SK-N-SH (cell line): ENCODE measurements at places on chromosomes 6 and 20.

GRCh38 chr6:42704937-42705374, 17.4 kb downstream of the PRPH2 start:
- DNase-seq, result no peak

- peak; percentile 20 for DNase-seq
Measured at GRCh38 chr6:167214206-167214605, 56.4 kb upstream of the GPR31 start.

DNA sequence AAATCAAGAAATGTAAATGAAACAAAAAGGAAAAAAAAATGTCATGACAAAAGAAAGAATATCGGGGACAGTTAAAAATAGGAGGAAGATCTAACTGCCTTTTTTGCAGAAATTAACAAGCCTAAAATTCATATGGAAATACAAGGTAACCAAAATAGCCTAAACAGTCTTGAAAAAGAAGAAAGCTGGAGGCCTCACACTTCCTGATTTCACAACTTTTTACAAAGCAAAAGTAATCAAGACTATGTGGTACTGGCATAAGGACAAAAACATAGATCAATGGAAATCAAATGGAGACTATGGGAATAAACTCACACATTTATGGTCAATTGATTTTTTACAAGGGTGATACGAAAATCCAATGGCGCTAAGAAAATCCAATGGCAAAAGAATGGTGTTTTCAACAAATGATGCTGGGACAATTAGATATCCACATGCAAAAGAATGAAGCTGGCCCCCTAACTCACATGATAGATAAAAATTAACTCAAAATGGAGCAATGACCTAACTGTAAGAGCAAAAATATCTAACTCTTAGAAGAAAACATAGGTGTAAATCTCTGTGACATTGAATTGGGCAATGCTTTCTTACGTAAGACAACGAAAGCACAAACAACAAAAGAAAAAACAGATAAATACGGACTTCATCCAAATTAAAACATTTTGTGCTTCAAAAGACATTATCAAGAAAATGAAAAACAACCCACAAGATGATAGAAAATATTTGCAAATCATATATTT, 24.5 kb downstream of the MAP3K5 start:
- DNase-seq, result no peak

DNA sequence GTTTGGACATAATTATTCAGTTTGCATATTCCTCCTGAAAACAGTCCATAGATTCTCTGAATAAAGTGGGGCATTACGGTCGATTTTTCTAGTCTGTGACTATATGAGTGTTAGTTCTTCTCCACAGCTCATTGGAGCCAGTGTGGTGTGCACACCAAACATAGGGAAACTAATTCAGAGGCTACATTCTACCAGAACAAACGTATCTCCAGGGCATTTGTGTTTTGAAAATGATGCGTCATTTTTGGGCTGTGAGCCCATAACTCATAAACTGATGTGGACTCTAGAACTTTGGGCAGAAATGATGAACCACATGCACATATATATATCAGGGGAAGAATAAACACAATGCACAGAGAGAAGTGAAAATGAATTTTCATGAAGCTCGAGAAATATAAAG, 41.8 kb downstream of the C6orf58 start:
- DNase-seq, result no peak

DNA sequence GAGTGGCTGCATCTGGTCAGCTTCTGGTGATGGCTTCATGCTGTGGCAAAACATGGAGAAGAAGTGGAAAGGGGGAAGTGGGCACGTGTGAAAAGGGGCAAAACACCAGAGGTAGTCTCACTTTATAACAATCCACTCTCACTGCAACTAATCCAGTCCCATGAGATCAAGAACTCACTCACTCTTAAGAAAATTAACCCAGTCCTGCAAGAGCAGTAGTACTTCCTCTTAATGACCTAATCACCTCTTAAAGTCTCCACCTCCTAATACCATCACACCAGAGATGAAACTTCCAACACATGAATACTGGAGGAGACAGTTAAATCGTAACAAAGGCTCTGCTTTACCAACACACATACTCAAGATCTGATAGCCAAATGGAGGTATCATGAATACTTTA, 152.6 kb downstream of the THEMIS start:
- no peak for DNase-seq

DNA sequence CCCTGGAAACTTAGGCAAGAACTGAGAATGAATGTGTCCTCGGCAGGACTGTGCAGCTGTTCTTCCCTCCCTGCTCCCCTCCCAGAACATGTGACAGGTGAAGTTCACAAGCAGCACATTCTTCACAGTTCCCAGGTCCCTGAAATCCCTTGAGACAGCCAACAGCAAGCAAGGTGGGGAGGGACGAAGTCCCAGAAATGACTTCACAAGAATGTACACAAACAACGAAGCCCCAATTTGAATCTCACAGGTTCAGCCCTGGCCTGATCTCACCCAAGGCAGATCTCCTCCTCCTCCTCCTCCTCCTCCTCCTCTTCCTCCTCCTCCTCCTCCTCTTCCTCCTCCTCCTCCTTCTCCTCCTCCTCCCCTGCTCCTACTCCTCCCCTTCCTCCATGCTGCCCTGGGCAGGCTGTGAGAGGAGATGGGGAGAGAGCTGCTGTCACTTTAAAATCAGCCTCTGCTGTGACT, 32.4 kb downstream of the WRNIP1 start:
- DNase-seq, result no peak

- DNase-seq, result no peak
Measured at GRCh38 chr6:25142506-25142905, 136.7 kb upstream of the CARMIL1 start.

GRCh38 chr6:42441697-42442081, 10.0 kb downstream of the TRERF1 start:
- DNase-seq, result no peak

DNA sequence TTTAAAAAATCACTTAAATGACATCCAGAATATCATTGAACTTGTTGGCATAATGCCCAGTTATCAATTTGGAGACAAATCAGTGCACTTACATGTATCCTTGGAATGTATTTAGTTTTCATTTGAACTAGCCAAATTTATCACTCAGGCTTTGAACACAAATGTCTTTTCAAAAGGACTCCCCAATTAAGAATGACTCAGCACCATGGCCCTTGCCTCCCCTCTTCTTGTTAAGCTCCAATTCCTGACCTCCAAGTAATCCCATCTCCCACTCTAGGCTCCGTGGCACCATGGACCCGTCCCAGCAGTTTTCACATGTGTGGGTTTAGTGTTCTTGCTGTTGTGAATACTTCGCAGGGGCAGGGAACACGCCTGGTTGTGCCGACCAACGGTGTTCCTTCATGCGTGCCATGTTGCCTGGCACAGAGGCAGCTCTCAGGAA, 2.7 kb downstream of the AKAP12 start:
- no peak for DNase-seq

DNA sequence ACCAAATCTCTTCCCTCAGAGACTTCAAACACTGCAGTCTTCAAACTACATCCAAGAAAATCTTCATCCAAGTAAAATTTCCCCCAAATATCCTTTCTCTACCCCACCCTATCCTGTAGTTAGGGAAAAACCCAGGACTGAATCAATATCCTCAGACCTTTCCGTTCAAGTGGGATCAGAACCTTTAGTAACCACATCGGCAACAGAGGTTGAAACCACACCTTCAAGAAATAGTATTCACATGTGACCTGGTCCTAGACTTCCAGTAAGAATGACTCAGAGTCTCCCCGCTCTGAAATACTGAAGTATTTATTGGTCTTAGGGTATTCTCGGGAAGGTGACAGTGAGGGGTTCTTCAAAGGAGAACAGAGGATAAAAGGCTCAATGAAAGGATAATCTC, 8.7 kb downstream of the HLA-DPA1 start:
- no peak for DNase-seq

DNA sequence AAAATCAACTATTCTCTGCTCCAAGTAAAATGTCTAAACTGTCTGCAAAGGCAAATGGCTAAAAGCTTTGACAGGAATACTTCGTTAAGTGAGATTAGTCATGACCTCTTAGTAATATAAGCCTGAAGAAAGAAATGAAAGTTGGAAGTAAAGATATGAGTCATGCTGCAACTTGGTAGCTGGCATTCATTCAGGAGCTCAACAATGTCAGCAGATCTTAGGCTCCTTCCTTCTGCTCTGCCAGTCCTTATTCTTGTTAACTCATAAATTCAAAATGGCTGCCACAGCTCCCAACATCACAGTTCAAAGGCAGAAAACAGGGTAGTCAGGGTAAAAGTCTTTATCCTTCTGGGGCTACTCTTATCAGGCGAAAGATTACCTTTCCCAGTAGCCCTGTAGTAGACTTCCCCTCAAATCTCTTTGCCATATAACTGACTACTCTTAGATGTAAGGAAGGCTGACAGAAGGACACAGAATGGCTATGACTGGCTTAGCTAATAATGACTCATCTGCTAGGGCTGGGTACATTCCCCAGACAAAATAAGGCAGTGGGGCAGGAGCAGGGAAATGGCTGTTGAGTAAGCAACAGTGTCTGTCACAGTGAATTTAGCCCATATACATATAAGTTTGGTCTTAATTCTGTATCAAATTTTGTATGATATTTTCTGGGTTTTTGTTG, 24.4 kb upstream of the C6orf62 start:
- no peak for DNase-seq

- no peak for DNase-seq
Measured at GRCh38 chr6:113626475-113626874, 230.7 kb upstream of the MARCKS start.

DNA sequence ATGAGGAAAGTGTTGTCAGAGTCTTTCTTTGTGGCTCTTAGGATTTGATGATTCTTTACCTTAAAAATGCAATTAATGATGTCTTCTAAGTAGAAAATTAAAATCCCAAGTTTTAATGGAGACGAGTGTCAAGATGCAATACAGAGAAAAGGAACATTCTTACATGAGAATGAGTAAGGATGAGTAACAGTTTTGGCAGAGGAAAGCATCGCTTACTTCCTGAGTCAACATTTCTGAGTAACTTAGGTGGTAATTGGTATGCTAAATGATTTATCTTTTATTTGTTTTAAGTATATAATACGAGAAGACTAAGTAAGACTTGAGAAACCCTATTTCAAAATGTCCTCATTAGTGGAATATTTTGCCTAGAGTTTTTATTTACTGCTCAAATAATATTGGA, 101.3 kb downstream of the RTN4IP1 start:
- DNase-seq, result no peak

GRCh38 chr6:158161566-158162254, 6.4 kb downstream of the SERAC1 start:
- DNase-seq, result no peak

GRCh38 chr20:47191074-47191673, 165.3 kb downstream of the ZMYND8 start:
- no peak for DNase-seq

DNA sequence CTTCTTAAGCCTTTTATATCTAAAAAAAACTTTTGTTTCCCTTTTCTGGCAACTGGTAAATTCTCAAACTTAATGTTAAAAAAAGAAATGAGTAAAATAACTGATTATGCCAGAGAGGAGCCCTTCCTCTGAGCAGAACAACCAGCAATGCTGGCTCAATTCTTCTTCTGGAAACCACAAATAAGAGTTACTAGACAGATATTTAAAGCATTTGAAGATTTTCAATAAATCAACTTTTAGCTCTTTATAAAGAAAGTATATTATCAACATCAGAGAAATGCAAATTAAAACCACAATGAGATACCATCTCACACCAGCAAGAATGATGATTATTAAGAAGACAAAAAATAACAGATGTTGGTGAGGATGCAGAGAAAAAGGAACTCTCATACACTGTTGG, 61.1 kb upstream of the TCF21 start:
- no peak for DNase-seq

- no peak for DNase-seq
Measured at GRCh38 chr6:149114167-149114566, 203.3 kb upstream of the TAB2 start.

DNA sequence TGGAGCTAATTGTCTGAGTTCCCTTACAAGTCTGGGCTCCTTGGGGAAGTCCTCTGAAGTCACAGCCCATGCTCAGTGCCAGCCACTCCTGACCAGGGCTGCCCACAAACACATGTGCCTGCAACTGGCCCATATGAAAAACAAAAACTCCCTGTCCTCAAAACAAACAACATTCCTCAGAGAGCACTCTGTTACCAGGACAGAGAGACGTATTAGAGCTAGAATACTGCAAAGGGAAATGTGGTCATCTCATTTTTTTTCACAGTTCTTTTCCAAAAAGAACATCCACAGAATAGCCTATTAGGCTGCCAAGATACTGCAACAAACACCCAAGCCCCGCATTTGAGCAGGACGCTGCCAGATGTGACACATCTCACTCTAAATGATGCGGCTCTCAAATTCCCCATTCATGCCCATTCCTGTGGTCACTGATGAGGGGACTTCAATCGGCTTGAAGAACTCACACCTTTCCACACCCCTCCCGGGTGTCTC, 71.1 kb downstream of the SLC22A23 start:
- DNase-seq, result no peak

GRCh38 chr20:3275064-3275935, 36.3 kb upstream of the SLC4A11 start:
- no peak for DNase-seq

DNA sequence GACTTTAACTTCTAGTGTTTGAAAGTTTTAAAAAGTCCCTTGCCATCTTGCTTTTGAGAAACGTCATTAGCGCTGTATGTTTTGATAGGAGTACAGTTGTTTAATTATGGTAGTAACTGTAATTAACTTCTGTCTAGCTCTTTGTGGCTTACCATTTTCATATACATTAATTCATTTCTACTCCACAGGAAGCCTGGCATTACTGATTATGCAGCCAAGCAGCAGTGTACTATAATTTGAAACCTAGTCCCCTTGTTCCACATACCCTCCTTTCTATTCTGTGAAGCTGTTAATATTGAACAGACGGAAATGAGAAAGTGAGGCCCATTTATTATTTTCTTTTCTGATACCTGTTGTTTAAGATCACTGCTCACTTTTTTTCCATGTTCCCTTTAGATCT, 235.4 kb downstream of the CDKAL1 start:
- DNase-seq, result no peak

DNA sequence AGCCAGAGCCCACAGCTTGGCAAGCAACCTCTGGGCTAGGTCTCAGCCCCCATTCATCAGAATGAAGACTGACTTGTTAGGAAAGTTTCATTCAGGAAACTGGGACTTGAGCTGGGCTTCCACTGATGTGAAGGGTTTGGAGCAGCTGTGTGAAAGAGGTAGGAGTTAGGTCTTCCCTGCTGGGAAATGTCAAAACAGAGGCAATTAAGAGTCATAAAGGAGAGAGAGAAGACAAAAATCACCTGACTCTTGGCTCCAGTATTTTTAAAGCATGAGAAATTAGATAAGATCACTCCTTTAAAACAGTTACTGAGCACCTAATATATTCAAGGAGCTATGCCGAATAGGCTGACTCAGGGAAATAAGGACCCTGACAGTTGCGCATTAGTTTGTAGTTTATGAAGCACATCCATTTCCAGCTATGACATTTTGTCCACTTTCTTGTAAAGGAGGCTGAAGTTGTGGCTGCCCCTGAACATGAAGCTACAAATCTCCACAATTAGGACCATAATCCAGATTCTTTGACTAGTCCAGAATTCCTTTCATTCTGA, 3.9 kb upstream of the TRIM40 start:
- DNase-seq, result no peak

GRCh38 chr6:131992557-131992956, 41.4 kb upstream of the CCN2 start:
- no peak for DNase-seq

- no peak for DNase-seq
Measured at GRCh38 chr20:50519036-50519762, 9.0 kb downstream of the PTPN1 start.
